ENCODE measurements at places on chromosomes 1 and 21. TPM values are rescaled to one million over a fixed set of nuclear protein-coding genes. Genes with fewer than 3 reads are reported as not detected.
A peak's percentile ranks its signal among the peaks of the same experiment; 100 is the strongest.

DNA sequence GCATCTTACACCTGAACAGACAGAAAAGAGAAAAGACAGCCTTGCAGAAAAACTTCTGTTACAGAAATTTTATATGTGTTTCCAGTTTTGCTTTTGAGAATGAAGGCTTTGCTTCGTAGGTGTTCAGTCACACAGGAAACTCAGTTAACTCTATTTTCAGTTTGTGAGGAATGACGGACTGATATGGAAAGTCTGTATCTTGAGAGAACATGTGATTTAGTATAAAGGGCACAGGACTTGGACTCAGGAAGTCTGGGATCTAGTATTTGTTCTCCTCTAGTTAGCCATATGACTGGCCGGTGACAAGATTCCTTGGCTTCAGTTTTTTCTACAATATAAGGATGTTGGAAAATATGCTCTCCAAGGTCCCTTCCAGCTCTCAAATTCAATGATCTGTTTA is 149.1 kb downstream of the OLFM3 start:
- no peak overlapping the region for H3K27ac ChIP-seq
- no peak for DNase-seq
- no peaks in the 10 kb centered on the region for H3K27me3 ChIP-seq
- H3K36me3 ChIP-seq, result no peaks in the 10 kb centered on the region
- H3K4me1 ChIP-seq, result no peaks in the 10 kb centered on the region

- H3K36me3 ChIP-seq, result peaks cover 48% of the 10 kb centered on the region
- no peaks in the 10 kb centered on the region for H3K27me3 ChIP-seq
- peak overlapping the region; percentile 70 for H3K27ac ChIP-seq
- H3K4me3 ChIP-seq, result no peak overlapping the region
- no peak for DNase-seq
Observed at GRCh38 chr1:37865348-37866120, 6.1 kb upstream of the MTF1 start.

DNA sequence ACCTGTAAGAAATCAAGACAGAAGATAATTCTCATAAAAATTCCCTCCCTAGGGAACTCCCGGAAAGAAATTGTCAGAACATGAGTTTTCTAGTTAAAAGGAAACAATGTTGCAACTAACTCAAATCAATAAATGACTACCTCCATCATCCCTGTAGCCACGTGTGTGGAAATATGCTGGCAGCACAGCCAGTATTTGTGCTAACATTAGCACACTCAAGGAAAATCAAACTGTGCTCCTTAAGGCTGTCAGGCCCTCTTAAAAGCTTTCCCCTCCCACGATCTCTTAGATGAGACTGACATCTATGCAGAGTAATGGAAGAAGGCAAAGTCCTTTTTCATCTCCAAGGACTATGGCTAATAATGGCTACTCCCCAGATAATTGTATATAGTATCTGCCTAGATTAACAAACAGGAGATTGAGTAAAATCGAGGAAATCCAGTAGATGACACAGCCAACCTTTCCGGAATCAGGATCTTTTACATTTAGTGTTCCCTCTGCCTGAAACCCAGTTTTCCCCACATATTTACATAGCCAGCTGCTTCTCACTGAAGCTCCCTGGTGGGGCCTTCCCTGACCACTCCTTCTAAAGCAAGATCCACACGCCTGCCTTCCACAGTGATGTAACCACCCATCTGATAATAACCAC is 50.9 kb upstream of the NR5A2 start:
- no peak for DNase-seq
- no peak overlapping the region for H3K27ac ChIP-seq
- H3K4me3 ChIP-seq, result no peak overlapping the region
- H3K4me1 ChIP-seq, result no peaks in the 10 kb centered on the region
- no peaks in the 10 kb centered on the region for H3K36me3 ChIP-seq
- H3K27me3 ChIP-seq, result no peaks in the 10 kb centered on the region

DNA sequence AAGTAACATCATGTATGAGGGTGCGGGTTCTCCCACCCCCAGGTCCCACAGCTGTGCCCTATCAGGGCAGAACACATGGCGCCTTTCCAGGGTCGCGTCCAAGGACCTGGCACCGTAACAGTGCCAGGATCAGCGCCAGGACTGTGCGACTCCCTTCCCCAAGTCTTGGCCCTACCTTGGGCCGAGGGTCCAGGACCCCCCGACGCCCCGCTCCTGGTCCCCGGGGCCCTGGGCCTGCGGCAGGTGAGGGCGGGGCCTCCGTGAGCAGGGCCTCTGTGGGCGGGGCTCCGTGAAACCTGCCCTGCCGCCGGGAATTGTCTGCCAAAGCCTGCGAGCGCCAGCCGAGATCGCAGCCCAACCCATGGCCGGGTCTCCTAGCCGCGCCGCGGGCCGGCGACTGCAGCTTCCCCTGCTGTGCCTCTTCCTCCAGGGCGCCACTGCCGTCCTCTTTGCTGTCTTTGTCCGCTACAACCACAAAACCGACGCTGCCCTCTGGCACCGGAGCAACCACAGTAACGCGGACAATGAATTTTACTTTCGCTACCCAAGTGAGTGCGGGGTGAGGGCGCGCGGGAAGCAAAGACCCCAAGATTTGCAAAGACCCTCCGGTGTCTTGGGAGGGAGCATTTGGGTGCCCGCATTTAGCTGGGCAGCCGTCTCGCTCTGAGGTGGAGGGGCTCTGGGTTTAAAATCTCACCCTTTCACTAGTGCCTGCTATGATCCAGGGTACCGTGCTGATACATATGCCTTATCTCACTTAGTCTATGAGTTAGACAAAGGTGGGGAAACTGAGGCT is at the start of gene RHBG:
Gene RHBG (plus strand): TSS at position 323 of the 796 bp plus-strand sequence. CDS start 39 bp downstream, at position 362.
- peaks cover 14% of the 10 kb centered on the region for H3K4me1 ChIP-seq
- H3K27ac ChIP-seq, result no peak within 1 kb of the TSS
- DNase-seq, result no peak
- peaks cover 34% of the 10 kb centered on the region for H3K27me3 ChIP-seq
- peak within 1 kb of the TSS; percentile 51 for H3K4me3 ChIP-seq

- no peaks in the 10 kb centered on the region for H3K36me3 ChIP-seq
- no peaks in the 10 kb centered on the region for H3K27me3 ChIP-seq
- H3K4me3 ChIP-seq, result no peak overlapping the region
- DNase-seq, result no peak
- no peak overlapping the region for H3K27ac ChIP-seq
Observed at GRCh38 chr21:14763695-14764064, 217.6 kb upstream of the SAMSN1 start.

DNA sequence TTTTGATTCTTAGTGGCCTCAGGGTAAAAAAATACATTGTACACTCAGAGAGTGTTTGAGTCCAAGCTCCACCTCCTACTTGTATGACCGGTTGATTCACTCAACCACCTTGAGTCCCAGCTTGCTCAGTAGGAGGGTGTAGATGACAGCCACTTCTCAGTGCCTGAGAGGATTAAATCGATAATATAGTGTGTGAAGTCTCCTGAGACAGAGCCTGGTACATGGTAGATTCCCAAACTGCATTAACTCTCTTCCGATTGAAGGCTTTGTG is 38.4 kb downstream of the NCMAP start:
- H3K4me3 ChIP-seq, result no peak overlapping the region
- H3K27me3 ChIP-seq, result peaks cover 7% of the 10 kb centered on the region
- peaks cover 4% of the 10 kb centered on the region for H3K4me1 ChIP-seq

DNA sequence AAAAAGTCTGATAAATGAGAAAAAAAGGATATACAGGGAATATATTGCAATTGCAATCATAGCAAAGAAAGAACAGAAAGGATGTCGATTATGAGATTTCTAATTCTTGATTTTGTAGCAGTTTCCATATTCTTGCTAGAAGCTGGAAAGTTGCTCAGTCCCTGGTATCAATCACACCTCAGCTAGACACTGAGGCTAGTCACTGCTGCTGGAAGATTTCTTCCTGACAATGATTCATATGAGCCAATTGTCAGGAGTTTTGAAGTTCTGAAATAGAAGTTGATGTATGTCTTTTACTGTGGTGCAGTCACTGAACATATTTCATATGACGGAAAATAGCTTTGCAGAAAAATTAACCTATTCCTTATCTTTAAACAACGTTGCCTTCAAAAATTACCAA is 208.4 kb upstream of the C1orf105 start:
- H3K27ac ChIP-seq, result no peak overlapping the region
- no peak overlapping the region for H3K4me3 ChIP-seq
- H3K4me1 ChIP-seq, result no peaks in the 10 kb centered on the region
- no peaks in the 10 kb centered on the region for H3K36me3 ChIP-seq

DNA sequence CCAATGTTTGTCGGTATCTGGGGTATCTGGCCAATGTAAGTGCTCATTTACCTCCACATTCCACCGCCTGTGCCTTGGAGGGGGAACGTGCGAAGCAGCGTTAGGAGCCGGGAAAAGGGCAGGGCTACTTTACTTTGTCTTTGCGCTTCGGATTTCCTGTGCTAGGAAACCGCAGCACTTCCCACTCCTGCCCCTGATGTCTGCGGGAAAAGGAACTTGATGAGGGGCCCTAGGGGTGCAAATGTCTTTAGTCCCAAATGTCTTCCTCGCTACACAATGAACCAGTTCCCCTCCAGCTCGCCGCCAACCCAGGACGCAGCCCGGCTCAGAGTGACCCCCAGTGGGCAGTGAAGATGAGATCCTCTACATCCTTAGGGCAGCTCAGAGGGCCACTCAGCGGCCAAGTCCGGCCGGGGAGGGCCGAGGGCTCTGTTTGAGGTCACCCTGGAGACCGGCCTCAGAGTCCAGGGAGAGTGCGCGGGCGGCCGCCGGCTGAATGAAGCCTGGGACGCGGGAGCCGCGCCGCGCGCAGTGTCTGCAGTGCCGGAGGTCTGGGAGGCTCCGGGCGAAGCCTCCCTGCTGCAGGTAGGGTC is at the start of gene DYNLT5:
Gene DYNLT5 (plus strand): TSS at position 460 of the 593 bp plus-strand sequence. CDS start 2,200 bp downstream, outside the sequence.
- H3K4me1 ChIP-seq, result peaks cover 15% of the 10 kb centered on the region
- H3K27me3 ChIP-seq, result peaks cover 22% of the 10 kb centered on the region
- no peaks in the 10 kb centered on the region for H3K36me3 ChIP-seq
- peak; percentile 80 for DNase-seq

- H3K4me1 ChIP-seq, result peaks cover 5% of the 10 kb centered on the region
- no peak for DNase-seq
- no peaks in the 10 kb centered on the region for H3K36me3 ChIP-seq
- H3K27ac ChIP-seq, result no peak overlapping the region
- H3K27me3 ChIP-seq, result no peaks in the 10 kb centered on the region
Observed at GRCh38 chr1:232748910-232749368, 56.3 kb upstream of the MAP10 start.

DNA sequence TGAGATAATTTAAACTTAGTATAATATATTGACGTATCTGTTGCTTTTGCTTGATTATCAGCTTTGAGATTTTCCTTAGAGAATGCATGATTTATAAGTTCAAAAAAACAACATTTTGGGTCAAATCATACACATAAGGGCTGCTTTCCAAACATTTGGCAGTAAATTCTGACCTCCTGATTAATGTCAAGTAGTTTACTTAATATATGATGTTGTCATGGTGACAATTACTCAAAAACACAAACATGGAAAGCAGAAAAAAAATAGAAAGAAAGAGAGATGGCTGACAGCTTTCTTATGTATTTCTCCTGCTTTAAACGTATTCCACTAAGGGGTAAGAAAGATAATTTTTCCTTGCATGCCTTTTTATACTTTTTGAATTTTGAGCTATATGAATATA is 258.2 kb upstream of the C1orf105 start:
- H3K27ac ChIP-seq, result no peak overlapping the region
- no peaks in the 10 kb centered on the region for H3K27me3 ChIP-seq
- DNase-seq, result no peak
- H3K4me1 ChIP-seq, result no peaks in the 10 kb centered on the region
- no peaks in the 10 kb centered on the region for H3K36me3 ChIP-seq
- H3K4me3 ChIP-seq, result no peak overlapping the region

DNA sequence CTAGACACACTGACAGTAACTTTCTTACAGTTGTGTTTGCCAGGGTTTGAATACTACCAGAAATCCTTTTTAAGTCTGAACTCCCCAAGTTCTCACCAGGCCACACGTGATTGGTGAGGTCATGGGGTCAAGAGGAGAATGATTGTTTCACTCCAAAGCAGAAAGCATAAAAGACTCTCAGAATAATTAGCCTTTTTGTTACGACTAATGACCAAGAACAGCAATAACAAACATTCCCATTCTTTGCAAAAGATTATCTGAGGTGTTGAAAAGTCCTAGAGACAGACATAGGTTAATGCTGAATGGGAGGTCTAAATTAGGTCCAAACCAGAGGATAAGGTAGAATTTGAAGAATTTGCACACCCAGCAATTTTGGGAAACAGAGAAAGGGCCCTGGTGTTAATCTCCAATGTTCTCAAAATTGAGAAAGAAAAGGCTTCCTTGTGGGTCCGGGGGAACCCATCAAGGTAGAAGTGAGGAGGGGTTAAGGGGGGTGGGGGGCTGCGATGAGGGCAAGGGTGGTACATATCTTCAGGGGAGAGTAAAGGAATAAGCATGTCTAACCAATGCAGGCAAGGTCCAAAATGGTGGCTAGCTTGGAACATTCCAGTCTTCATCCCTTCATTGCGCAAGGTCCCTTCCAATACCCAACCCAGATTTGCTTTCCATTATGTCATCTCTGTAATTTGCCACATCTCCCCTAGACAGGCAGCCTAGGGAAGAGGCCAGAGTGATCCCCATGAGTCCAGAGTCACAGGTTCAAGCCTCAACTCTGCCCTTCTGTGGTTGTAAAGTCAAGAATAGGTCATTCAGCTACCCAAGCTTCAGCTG is 74.6 kb upstream of the NFIA start:
- no peak overlapping the region for H3K27ac ChIP-seq
- no peaks in the 10 kb centered on the region for H3K36me3 ChIP-seq
- H3K4me3 ChIP-seq, result no peak overlapping the region
- H3K4me1 ChIP-seq, result peaks cover 10% of the 10 kb centered on the region
- H3K27me3 ChIP-seq, result no peaks in the 10 kb centered on the region

- no peaks in the 10 kb centered on the region for H3K4me1 ChIP-seq
- H3K27me3 ChIP-seq, result no peaks in the 10 kb centered on the region
- H3K27ac ChIP-seq, result no peak overlapping the region
- no peak for DNase-seq
Observed at GRCh38 chr1:238710697-238711096, 675.7 kb upstream of the CHRM3 start.

DNA sequence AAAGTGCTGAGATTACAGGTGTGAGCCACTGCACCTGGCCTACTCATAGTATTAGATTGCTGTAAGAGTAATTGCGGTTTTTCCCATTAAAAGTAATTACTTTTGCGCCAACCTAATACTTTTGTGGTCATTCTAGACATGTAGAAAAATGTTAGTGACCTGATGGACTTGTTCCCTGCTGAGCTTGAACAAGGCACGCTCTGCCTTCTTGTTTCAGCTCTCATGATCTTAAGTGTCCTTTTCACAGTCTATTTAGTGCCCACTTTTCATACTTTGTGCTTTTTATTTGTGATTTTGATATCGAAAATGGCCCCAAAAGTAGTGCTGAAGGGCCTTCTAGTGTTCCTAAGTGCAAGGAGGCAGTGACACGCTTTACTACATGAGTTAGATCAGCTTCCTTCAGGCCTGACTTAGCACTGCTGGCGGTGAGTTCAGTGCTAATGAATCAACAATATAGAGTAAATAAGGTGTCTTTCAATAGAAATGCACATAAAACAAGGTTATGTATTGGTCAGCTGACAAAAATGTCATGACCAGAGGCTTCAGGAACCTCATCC is 5.6 kb upstream of the RD3 start:
- DNase-seq, result no peak
- H3K4me3 ChIP-seq, result no peak overlapping the region
- H3K27ac ChIP-seq, result no peak overlapping the region
- H3K4me1 ChIP-seq, result no peaks in the 10 kb centered on the region
- peaks cover 3% of the 10 kb centered on the region for H3K27me3 ChIP-seq
- no peaks in the 10 kb centered on the region for H3K36me3 ChIP-seq

The PDZK1IP1 gene
- total RNA-seq, result 36.8 TPM

The PRAMEF14 gene
- total RNA-seq, result not detected

The DCST2 gene
- total RNA-seq, result 36.0 TPM

The HSF2BP gene
- not detected for total RNA-seq

The SYPL2 gene
- not detected for total RNA-seq

The SUSD4 gene
- 3.3 TPM for total RNA-seq
